Stimulated activated CD4-positive, alpha-beta T cell treated with anti-CD3 and anti-CD28 coated beads, Interleukin-1b, Interleukin-23, amount 100 ng/mL, for 4 hours (primary cell): ENCODE measurements at places on chromosomes 3 and 15.

GRCh38 chr3:51678186-51678585 lies 7.1 kb downstream of the TEX264 start:
- DNase-seq = no peak

- no peak for DNase-seq
These were observed 475 bp downstream of the ERC2 start for GRCh38 chr3:56467801-56468183.

- DNase-seq = no peak
These were observed 235.2 kb downstream of the TLE3 start for GRCh38 chr15:69862540-69862939.

- DNase-seq = no peak
These were observed 21.9 kb upstream of the CXCR6 start for GRCh38 chr3:45921158-45922038.

DNA sequence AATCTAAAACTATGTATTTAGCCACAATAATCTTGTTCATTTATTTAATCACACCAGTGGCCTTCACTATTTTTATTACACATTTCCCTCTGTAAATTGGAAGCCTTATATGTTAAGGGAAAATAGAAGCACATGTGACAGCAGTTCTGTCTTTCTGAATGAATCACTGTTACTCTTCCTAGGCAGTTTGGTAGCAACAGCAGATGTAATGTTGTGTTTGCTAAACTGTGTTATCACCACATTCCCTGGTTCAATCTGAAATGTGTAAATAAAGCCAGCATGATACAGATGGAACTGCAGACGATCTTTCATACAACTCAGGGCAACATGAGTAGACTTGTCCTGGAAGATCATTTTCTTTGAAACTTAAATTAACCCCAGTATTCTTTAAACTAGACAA lies 220.1 kb downstream of the MCTP2 start:
- DNase-seq = no peak

DNA sequence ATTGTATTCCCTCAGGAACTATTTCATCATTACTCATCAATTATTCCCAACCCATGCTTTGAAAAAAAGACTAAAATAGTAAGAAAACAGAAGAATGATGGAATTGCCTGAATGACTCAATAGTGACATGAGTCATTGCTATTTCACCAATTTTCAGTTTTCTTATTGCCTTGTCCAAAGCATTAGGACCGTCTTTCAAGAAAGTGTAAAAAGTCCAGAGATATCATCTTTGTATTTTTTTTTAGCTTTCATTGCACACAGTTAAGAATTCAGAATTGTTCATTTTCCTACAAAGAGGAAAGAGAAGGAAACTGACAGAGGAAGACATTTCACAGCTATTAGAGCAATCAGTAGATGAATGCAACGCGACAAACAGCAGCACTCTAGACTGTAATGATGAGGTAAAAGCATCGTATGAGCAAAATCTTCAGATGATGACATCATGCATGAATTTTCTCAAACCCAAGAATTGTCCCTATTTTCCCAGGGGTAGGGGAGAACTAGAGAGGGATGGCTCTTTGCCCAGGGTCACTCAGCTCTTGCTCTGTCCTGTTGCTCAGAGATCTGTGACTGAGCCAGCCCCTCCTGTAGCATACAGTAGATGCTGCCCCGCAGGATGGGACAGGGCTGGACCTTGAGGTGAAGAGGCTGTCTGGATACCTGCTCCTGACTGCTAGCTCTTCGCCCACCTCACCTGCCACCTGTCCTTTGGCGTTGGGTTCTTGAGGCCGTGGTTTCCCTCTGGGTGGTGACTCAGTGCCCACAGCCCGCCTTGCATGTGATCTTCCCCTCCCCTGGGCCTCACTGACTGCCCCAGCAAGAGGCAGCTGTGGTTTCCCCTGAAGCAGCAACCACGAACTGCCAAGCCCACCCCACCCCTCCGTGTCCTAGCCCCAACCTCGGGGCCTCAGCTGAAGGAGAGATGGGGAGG lies 84.8 kb downstream of the PPCDC start:
- peak; percentile 7 for DNase-seq

DNA sequence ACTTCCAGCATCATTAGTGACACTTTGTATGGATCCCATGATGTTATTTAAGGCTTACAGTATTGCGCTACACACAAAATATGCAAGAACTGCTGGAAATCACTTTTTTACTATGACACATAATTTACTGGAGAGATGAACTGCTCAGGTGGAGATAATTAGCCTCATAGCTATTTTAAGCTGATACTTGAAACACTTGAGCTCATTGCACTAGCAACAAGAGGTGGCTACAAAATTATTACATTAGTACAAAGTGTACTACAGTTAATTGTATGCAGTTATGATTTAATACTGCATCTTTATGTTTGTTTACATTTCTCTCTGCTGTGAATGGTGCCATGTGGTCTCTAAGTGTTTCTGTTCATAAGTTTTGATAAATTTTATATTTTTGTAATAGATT lies 6.5 kb upstream of the LZTFL1 start:
- no peak for DNase-seq

GRCh38 chr15:45429941-45430792 lies 51.8 kb upstream of the GATM start:
- DNase-seq = peak; percentile 91

DNA sequence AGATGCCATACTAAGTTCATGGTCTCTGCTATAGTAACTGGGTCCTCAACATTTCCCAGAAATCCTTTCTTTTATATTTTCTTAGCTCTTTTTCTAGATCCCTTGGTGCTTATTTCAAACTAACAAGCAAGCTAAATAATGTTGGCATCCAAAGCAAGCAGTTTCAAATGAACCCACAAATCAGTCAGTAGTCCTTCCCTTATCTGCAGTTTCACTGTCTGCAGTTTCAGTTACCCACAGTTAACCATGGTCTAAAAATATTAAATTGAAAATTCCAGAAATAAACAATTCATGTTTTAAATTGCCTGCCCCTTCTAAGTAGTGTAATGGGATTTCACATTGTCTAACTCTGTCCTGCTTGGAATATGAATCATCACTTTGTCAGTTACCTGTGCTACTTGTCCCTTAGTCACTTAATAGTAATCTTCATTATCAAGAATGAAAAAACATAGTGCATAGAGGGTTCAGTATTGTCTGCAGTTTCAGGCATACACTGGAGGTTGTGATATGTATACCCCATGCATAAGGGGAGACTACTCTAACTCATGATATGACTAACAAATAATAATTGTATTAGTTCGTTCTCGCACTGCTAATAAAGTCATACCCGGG lies 633.7 kb downstream of the MECOM start:
- no peak for DNase-seq

- DNase-seq = no peak
These were observed 42.9 kb upstream of the ADAMTS9 start for GRCh38 chr3:64730681-64731080.

DNA sequence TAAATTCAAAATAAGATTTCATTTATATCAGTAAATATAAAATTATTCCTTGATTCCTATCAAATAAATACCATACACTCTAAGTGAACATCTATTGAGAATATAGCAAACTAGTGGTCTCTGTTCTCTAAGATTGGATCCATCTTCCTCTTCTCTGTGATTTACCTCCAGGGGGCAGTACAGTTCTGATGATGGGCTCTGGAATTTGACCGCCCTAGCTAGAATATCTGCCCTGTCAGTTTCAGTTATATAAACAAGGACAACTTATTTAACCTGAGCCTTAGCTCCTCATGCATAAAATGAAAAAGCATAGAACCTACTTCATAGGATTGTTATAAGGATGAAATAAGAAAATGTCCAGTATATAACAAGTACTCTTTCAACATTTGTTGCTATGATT lies 171.1 kb upstream of the CCDC54 start:
- no peak for DNase-seq

GRCh38 chr3:164641071-164641470 lies 437.2 kb downstream of the SI start:
- DNase-seq = no peak

GRCh38 chr3:39220407-39221140 lies 28.2 kb upstream of the XIRP1 start:
- no peak for DNase-seq

GRCh38 chr3:101185341-101185740 lies 135.0 kb downstream of the IMPG2 start:
- DNase-seq = no peak

DNA sequence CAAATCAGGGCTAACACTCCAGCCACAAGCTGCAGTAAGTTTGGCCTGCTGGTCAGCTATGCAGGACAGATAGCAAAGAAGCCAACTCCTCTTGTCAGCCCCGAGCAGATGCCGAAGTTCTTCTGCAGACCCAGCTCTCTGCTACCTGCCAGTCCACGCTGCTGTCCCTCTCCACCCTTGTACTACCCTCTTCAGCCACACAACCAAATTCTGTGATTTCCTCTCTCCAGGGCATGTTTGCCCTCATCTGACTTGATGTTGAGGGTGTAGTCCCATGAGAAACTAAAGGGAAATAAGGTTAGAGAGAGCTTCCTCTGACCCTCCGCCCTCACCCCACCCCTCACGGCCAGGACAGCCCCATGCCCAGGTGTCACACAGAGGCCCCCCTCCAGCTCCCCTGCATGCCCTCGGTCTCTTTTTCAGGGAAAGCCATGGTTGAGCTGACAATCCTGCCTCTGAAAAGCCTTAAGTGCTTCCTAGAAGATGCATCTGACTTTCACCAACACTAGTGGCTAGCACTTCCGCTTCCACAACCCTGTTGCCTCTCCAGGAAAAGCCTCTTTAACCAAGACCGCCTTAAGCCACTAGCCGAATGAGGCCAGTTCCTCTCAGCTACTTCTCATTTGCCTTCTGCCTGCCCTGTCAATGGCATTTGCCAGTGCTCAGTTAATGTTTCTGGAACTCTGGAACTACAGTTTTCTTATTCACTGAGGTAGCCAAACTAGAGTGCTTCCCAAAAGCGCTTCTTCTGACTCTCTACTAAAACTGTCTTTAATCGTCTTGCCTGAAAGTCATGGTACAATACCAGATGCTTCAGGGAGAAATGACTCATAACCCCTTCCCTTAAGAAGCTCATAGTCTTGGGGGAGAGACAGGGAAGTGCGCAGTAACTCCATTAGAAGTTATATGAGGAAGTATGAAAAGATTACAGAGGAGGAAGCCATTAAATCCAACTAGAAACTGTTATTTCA lies 300.4 kb upstream of the STT3B start:
- no peak for DNase-seq

- no peak for DNase-seq
These were observed 27.2 kb downstream of the VGLL4 start for GRCh38 chr3:11616551-11616950.

- no peak for DNase-seq
These were observed 904.3 kb downstream of the NSUN3 start for GRCh38 chr3:94967196-94967595.

GRCh38 chr15:63944681-63944955 lies 101.7 kb downstream of the DAPK2 start:
- no peak for DNase-seq

DNA sequence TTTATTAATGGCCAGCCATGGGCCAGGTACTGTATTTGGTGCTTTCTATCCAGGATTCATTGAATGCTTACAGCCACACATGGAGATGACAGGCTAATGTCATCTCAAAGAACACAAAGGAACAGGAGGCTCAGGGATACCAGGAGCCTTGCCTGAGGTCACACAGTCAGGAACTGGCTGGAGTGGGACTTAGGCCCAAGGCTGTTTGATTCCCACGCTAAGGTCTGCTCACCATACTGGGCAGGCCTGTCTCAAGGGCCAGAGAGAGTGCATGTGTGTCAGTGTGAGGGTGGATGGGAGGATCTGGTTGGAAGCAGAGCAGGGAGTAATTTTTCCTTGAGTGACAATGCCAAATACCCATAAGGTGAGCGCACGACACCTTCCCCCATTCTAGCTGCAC lies 37.6 kb downstream of the EPHB3 start:
- no peak for DNase-seq

GRCh38 chr15:93071469-93071936 lies 17.5 kb downstream of the RGMA start:
- DNase-seq = no peak

DNA sequence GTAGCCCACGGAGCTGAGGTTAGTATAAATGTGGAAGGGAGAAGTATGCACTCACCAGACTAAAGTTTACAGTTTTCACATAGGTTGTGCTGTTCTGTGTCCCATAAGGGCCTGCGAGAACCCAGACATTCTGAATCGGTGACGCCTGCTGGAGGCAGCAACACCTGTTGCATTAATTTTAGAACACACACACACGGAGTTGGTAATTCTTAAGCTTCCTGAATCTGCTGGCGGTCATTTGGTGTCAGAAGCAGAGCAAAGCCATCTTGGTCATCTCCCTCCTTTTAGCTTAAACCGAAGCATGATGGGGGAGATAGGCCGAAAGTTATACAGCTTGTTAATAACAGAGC lies 41.1 kb upstream of the AP3B2 start:
- no peak for DNase-seq

DNA sequence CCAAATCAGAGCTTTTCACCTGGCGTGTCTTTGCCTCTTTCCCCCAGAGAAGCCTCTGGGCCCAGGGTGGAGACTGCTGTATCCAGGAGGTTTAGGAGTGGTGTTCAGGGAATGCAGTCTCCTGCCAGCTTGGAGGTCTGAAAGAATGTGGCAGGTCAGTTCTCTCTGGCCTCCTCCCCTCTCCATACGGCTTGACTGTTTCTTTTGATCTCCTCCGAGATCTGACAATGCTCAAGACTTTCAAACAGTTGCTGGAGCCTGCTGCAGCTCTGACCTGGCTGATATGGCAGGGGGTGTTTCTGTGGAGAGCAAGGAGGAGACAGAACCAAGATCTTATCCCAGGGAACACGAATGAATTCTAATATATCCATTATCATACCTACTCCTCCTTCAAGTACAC lies 24.7 kb upstream of the TM4SF4 start:
- DNase-seq = no peak

- DNase-seq = no peak
These were observed 22.1 kb downstream of the UBE3A start for GRCh38 chr15:25416693-25417092.

GRCh38 chr3:69204315-69204957 lies 82.0 kb upstream of the LMOD3 start:
- DNase-seq = no peak

- no peak for DNase-seq
These were observed 64.3 kb downstream of the DUT start for GRCh38 chr15:48395521-48396011.

DNA sequence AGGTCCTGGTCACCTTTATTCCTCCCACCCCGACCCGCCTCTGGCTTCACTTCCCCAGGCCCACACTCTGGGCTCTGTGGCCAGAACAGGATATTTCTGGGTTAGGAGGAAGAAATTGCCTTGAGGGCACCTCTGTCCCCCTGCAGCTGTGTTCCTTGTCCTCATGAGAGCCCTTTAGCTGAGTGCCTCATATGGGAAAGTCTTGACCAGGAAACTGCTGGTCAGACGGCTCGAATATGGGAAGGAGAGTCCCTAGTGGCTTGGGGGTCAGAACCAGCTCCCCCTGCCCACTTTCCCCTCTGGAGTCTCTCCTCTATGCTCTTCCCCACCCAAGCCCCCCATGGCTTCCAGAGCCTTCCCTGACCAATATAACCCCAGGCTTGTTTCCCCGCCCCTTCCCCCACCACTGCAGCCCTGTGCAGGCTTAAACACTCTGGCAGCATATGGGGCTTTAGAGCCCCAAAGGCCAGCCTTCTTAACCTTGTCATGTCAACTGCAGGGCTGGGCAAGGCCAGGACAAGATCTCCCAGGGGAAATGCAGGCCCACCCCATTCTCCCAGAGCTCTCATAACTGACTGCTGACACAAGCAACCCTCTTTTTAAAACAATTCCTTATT lies 36.4 kb downstream of the SEC22C start:
- DNase-seq = no peak

GRCh38 chr3:44957986-44958385 lies 18.0 kb downstream of the ZDHHC3 start:
- DNase-seq = no peak

- DNase-seq = no peak
These were observed 448.5 kb downstream of the NAALADL2 start for GRCh38 chr3:175307642-175308041.

GRCh38 chr3:133153382-133153781 lies 115.2 kb downstream of the TMEM108 start:
- no peak for DNase-seq
